Activated CD8-positive, alpha-beta memory T cell treated with anti-CD3 and anti-CD28 coated beads for 1 hour (primary cell): ENCODE measurements at places on chromosomes 16 and 17.

DNA sequence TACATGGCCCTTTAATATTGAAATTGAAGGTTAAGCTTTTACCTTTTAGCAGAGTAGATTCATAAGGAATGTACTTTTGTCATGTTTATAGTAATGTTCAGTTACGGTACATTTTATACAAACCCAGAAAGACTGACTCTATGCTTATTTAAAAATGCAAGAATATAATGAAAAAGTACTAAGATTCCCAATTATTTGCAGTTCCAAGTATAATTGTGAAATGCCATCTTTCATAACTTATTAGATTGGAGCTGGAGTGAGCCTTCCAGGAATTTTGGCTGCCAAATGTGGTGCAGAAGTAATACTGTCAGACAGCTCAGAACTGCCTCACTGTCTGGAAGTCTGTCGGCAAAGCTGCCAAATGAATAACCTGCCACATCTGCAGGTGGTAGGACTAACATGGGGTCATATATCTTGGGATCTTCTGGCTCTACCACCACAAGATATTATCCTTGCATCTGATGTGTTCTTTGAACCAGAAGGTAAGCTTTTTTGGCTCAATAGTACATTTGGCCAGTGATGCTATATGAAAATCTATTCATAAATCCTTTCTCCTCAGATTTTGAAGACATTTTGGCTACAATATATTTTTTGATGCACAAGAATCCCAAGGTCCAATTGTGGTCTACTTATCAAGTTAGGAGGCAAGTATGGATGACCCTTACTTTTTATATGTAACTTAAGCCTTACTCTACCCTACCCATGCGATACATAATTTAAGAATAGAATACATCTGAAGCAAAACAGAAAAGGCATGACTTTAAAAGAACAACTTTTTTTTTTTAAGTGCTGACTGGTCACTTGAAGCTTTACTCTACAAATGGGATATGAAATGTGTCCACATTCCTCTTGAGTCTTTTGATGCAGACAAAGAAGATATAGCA is 4.2 kb downstream of the SRSF2 start:
- DNase-seq, result no peak

DNA sequence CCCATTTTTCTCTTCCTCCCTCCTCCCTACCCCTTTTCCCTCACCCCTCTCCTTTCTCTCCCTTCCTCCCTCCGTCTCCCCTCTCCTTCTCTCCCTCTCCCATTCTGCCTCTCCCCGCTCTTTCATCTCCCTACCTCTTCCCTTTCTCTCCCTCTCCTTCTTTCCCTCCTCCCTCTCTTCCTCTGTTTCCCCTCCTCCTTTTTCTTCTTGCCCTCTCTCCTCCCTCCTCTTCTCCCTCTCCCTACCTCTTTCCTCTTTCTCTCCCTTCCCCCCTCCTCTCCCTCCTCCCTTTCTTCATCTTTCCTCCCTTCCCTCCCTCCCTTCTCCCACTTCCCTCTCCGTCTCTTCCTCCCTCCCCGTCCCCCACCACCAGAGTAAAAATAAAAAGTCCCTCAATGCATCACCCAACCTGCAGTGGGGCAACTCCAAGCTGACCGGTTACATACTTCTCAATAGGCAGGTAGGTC is 10.4 kb downstream of the CHD9NB start:
- DNase-seq, result no peak

DNA sequence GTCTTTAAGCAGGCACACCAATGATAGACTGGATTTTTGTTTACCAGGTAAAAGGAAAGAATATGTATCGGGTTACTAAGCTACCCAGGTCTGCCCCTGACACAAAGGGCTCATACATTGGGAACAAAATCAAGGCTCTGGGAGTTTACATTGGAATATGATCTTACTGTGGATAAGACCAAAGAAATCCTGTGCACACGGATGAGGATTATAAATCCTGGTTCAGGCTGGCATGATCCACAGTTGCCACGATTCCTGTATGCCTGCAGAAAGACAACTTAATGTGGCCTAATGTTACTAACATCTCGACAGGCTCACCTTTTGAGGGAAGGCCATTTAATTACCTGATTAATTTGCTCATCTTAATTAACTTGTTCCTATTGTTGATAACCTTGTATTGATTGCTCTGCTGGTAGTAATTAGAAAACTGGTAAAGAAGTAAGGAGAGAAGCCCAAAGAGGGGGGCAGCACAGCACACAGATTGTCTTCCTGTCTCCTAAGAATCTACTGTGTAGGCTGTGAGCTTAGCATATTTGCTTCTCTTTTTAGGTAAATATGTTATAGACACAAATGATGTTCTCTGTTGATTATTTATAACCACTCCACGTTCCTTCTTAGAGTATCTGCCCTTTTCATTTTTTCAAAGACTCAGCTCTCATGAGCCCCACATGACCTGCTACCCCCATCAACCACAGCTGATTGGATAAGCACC is 51.0 kb upstream of the TOX3 start:
- no peak for DNase-seq

DNA sequence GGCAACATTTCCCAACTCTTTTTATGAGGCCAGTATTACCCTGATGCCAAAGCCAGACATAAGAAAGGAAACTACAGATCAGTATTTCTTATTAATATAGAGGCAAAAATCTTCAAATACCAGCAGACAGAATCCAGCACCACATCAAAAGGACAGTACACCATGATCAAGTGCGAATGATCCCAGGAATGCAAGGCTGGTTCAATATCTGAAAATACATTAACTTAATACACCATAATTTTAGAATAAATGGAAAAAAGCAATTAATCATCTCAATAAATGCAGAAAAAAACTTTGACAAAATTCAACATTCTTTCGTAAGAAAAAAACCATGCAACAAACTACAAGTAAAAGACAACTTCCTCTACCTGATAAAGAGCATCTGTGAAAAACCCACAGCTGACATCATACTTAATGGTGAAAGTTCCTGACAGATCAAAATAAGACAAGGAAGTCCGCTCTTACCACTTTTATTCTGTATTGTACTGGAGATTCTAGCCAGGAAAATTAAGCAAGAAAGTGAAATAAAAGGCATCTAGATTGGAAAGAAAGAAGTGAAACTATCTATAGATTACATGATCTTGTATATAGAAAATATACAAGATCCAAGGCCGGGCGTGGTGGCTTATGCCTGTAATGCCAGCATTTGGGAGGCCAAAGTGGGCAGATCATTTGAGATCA is 26.4 kb upstream of the MAPK3 start:
- DNase-seq, result no peak

- no peak for DNase-seq
These were observed 95.2 kb upstream of the AXIN2 start for GRCh38 chr17:65656390-65657250.

- no peak for DNase-seq
These were observed 179.6 kb upstream of the TNRC6C start for GRCh38 chr17:77778636-77779489.

DNA sequence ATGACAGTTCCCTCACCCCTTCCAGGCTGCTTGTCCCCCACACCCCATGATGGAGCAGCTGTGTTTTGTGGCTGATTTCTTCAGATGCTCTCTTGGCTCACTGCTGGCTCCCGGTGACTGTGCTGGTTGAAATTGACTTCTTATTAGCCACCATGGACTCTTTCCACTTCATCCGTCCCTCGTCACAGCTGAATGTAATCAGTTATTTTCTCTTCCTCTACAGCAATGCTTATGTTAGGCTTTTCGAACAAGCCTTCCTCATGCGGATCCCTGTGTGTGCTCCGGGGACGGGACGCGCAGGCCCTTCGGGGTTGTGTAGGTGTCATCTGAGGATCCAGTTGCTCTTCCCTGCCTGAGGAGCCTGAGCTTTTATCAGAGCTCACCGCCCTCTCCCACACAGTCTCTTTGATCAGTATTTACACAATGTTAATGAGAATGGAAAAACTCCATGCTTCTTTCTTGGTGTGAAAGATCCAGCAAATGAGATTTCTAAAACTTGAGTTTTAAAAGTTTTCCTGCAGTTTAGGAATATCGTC is 87.5 kb downstream of the RPTOR start:
- DNase-seq, result no peak

DNA sequence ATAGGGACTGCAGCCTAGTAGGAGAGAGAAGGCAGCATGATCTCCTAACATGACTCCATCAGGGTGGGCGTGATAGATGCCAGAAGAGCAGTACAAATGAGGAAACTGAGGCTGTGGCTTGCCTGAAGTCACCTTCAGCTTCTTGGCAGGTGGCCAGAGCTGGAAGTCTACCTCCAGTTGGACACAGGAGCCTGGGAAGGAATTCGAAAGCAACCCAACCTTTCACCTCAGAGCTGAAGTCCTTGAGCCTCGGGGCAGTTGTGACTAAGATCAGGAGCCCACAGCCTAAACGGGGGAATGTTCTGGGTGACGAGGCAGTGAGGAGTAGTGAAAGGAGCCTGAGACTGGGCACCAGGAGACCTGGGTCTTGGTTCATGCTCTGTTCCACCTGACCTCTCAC is 9.4 kb upstream of the SLC52A1 start:
- DNase-seq, result no peak

GRCh38 chr17:58401287-58401686 is 16.0 kb downstream of the RNF43 start:
- DNase-seq, result no peak

GRCh38 chr17:15882777-15883176 is 62.2 kb upstream of the ADORA2B start:
- DNase-seq, result no peak

DNA sequence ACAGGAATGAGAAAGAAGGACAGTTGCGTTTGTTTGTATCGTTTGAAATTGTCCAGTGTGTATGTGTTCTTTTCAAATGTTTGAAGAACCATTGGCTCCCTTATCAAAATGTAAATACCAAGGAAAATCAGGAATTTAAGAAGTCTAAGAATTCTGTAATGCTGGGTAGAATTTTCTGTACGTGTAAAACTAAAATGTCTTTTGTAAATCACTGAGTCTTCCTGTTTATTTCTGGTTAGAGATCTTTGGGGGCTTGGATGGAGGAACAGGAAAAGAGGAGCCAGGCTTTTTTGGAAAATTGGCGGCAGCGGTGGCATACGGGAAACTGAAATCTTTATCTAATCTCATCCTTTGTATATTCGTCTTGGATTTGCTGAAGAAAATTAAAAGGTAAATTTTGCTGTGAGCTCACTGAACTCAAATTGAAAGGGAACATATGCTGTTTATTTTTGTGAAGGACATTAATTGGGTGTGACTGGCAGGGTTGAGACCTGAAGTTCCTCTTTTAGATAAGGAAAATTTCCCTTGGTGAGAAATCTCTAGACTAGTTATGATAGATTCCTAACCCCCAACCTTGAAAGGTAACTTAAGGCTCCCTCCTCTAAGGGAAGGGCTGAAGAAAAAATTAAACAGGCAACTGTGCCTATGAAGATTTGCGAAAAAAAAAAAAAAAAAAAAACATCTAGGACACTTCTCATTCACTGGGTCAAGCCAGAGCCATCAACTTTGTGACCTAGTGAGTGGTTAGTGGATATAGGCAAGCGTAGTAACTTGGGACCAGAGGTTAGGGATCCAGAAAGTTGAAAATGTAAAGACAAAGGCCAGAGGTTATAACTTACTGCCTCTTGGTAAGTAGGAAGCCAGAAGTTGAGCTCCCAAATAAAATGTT is 10.8 kb downstream of the TAT start:
- DNase-seq, result no peak

DNA sequence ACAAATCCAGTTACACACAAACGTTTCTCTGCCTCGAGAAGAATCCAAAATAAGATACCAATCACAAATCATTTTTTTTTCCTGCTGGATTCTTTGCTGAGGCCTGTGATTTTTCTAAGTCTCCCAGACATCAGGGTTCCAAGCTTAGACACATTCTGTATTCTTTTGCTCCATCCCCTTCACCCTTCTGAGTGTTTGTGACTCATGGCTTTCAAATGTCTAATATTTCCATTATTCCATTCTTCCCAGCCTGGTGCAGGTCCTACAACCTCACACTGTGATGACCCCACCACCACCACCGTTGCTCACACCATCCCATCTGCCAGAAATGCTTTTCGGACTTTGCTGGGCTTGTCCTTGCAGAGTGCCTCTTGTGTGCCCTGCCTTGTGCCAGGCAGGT is 480.1 kb downstream of the SOX9 start:
- DNase-seq, result no peak

DNA sequence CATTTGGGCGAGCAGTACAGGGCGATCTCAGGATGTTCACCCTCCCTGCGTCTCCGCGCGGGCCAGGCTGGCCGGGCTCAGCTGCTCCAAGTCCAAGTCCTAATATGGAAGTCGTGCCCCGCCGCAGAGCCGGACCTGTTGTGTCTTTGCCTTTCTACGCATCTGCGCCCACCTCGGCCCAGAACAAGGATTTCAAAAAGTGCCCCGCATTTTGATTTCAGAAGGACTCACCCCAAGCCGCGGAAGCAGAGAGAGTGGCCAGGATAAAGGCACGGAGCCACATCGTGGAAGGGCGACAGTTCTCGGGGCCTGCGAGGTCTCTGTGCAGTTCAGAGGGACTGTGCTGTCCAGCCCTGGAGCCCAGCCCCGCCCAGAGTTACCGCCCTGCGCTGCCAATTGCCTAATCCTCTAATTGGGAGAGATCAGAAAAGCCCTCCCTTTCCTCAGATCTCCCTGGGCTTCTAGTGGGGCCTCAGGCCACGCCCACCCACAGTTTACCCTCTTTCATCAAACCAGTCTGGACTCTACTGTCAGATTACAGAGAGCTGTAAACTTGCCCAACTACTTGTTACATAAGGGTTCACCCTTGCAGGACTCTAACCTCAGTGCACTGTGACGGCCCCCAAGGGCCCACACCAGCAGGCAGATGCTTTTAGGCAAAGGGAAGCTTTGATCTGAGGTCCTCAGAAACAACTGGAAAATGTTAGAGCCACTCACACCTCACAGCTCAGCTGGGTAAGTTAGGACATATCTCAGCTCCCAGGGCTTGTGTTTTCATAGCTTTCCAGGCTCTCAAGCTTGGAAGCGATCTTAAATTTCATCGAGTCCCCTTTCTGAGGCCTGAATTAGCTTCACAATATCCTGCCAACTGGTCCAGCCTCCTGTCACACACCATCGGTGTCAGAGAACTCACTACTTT is at the start of gene CES1:
Gene CES1 (minus strand): TSS at position 324 of the 919 bp plus-strand sequence. CDS start 41 bp downstream, at position 283.
- no peak for DNase-seq

DNA sequence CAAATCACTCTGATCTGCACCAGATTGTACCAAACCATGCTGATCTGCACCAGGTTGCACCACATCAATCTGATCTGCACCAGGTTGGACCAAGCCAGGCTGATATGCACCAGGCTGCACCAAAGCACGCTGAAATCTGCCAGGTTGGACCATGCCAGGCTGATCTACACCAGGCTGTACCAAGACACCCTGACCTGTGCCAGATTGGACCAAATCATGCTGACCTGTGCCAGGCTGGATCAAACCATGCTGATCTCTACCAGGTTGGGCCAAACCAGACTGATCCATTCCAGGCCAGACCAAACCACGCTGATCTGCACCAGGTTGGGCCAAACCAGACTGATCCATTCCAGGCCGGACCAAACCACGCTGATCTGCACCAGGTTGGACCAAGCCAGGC is 15.5 kb downstream of the QRICH2 start:
- DNase-seq, result no peak

- DNase-seq, result no peak
These were observed 165.1 kb upstream of the CDC42EP4 start for GRCh38 chr17:73476890-73477350.

DNA sequence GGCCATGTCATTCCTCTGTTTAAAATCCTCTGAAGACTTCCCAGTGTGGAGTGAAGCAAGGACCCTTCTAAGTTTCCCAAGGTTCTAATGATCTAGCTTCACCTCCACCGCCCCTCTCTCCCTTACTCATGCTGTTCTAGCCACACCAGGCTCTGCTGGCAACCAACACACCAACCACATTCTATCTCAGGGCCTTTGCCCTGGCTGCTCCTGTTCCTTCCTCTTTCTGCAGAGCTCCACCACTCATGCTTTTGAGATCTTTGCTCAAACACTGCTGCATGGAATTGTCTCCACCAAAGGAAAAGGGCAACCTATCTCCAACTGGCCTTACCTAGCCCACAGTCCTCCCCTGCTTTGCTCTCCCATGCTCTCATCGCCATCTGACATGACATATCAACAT is 128.7 kb downstream of the XYLT1 start:
- DNase-seq, result no peak
